EH (cell line): ENCODE measurements at places on chromosomes 12 and 14.

DNA sequence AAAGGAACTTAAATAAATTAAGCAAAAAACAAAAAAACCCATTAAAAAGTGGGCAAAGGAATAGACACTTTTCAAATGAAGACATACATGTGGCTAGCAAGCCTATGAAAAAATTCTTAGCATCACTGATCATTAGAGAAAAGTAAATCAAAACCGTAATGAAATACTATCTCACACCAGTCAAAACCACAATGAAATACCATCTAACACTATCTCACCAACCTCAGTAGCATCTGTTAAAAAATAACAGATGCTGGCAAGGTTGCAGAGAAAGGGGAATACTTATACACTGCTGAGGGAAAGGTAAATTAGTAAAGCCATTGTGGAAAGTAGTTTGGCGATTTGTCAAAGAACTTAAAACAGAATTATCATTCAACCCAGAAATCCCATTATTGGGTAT is 381.1 kb downstream of the FLRT2 start:
- no peak for DNase-seq

DNA sequence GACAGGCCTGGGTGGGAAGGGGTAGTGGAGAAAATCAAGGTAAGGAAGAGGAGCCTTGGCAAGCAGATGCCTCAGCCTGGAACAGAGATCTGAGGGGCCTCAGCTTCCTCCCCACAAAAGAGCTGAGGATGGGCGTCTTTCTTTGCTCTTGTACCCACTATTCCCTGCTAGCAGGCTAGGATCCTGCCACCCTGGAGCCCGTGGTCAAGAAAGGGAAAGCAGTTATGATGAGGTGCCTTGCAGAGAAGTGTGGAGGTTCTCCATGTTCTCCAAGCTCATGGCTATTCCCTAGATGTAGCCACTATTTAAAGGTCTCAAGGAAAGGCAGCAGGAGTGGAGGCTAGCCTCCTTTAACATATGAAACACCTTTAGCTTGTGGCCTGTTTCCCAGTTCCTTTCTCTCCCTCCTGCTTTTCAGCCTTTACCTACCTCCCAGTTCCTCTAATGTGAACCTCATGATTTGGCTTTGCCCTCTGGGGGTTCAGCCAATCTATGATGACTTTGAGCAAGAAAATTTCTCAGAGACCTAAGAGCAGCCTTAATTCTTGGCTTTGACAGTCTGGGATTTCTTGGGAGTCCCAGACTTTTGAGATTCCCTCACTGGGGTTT is 1.1 kb downstream of the IKZF4 start:
- no peak for DNase-seq

DNA sequence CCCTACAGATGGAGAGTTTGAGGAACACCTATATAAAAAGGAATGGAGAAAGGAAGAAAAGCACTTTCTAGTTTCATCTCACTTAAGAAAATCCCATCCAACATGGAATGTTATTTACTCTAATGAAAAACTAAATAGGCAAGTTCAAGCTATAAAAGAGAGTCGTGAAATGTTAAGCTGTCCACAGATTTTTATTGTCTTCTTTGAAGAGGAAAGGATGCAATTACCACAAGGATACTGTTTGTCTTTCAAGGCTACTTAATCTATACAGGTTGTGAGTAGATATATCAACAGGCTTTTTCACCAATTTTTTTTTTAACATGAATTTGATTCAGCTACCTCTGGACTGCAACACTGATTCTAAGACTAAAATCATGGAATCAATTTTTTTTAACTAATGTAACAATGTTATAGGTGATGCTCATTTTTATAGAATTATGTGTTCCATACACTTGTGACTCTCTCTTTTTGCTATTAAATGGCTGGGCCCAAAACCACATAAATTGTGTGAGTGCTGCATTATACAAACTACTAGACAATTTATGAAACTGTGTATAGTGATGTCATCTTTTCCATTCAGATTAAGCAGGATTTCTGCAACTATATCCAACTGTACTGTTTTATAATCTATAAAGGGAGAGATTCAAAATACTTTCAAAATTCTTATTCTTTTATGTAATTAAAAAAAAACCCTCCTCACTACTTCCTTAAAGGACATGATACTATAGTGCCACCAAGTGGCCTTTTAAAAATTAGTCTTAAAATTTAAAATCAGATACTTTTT is 26.8 kb upstream of the BMAL2 start:
- peak; percentile 57 for DNase-seq

- DNase-seq, result peak; percentile 25
Measured at GRCh38 chr12:25424211-25424731, 128.8 kb downstream of the LMNTD1 start.

- DNase-seq, result peak; percentile 41
Measured at GRCh38 chr14:100546051-100546443, 41.2 kb downstream of the BEGAIN start.

DNA sequence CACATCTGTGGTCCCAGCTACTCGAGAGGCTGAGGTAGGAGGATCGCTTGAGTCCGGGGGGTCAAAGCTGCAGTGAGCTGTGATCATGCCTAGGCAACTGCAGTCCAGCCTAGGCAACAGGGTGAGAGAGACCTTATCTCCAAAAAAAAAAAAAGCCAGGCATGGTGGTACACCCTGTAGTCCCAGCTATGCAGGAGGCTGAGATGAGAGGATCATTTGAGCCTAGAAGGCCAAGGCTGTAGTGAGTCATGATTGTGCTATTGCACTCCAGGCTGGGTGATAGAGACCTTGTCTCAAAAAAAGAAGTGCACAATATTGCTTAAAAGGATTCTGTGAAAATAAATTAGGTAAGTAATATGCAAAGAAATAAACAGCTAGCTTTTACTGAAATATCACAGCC is 17.0 kb downstream of the NAA25 start:
- DNase-seq, result no peak

DNA sequence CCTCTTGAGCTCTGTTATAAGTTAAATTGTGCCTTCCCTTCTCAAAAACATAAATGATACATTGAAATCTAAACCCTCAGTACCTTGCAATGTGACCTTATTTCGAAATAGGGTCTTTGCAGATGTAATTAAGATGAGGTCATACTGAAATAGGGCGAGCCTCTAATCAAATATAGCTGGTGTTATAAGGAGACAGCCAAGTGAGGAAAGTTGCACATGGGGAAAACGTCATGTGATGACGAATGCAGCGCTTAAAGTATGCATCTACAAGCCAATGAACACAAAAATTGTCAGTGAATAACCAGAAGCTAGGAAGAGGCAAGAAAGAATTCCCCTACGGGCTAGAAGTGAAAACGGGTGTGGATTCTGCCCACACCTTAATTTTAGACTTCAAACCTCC is 305.2 kb upstream of the FOXG1 start:
- DNase-seq, result no peak

DNA sequence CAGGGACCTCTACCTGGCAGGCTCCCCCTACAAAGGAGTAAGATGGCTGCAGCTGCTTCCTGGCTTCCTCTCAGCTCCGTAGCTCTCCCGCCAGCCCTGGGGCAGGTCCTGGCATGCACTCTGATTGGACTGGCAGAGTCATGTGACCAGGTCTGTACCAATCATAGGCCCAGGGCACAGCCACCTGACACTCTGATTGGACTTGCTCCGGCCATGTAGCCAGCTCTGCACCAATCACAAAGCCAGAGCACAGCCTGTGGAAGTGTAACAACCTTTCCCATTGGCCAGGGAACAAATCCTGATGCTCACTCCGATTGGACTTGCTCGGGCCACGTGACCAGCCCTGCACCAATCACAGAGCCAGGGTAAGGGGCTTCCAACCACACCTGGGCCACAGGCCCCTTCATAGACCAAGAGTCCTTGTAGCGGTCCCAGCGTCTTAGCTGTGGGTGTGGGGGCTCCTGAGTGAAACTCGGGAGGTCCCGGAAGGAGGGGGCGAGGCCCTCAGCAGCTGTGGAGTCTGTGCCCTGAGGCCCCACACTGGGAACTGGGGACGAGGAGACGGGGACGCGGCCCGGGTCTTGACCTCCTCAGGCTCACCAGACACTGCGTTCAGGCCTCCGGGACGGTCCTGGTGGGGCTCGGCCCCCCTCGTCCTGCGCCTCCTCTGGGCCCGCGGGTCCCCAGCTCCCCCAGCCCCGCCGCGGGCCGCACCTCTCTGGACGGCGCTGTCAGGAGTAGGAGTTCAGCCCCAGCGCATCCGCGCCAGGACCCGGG is 210.6 kb downstream of the ADGRD1 start:
- no peak for DNase-seq

DNA sequence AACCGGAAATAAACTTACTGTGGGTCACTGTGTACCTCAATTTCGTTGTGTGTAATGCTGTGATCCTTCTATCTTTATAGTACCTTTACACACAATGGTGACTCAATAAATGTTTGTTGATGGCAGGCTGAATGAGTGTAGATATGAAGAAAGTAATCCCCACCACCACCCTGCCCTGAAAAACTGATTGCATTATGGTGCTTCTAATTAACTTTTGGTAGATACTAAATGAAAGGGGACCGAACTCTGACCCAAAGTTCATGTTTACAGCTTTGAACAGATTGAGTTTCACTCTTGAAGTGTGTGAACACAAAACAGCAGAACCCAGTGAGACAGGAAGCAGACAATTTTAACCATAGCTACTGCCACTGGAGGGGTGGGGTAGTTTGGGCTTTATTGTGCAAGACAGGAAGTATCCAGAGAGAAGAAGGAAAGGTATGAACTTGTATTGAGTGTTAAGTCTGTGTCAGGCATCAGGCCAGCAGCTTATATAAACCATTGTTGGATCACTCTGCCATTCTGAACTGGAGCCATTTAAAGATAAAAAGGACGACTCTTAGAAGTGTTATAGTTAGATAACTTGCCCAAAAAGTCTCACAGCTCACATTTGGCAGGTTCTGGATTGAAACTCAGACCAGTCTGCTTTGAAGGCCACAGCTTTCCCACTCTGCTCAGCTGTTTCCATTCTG is 197.0 kb upstream of the AMIGO2 start:
- DNase-seq, result peak; percentile 84
